Putamen (tissue), 1 donor: ENCODE measurements at places on chromosomes 4 and X.

DNA sequence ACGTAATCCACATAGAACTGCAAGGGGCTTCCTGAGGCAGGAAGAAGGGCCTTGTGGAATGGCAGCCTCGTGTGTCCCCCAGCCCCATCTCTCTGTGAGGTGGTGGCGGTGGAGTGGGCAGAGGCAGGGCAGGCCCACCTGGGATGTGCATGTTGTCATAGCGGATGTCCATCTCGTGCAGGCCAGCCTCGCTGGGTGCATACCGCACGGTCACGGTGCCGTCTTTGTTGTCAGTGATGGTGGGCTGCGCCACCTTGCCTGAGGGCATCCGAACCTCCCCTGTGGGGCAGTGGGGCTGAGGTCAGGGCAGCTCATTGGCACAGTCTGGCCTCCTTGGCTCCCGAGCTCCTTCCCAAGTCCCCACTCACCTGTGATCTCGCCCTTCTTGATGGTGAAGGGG, 20.4 kb downstream of the FLNA start:
- DNase-seq, result no peak

DNA sequence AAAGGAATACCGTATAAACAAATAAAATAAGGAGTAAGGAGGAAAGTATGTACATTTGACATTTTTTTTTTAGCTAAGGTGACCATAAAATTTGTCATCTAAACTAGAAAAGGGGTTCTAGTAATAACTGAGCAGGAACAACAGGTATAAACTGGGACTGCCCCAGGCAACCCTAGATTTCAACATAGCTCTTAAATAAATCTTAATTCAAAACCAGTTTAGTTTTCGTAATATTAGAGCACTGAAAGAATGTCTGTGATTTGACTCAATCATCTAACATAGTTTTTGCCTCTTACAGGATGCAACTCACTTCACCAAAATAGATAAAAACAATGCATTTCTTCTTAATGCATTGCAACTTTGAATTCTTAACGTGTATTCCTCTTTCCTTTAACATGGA, 257.7 kb downstream of the ADAMTS3 start:
- no peak for DNase-seq

GRCh38 chr4:139892973-139893736, 227.5 kb downstream of the MGST2 start:
- DNase-seq, result no peak

DNA sequence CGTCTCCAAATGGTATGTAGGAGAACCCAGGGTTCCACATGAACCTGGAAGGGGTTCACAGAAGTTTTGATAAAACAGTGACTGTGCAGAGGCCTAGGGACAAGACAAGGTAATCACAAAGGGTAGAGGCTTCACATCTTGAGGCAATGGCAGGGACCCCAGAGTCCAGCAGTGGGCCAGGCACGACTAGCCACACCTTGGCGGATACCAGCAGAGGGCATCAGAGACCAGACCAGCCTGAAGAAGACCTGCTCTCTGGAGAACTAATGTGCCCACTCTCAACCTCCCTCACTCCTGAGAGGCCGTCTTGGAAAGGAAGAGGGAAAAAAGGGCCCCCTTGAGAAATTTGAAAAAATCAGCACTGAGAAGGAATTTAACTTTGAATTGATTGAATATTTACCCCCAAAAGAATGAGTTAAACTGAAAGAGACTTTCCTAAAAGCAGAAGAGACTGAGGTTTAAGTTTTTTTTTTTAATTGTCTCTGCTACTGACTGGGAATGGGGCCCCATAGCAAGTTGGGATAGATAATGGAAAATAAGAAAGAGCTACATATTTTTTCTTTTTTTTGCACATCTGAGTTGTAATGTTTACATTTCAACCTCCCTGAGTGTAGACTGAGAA, 243.8 kb upstream of the JADE1 start:
- no peak for DNase-seq

GRCh38 chrX:43423876-43424275, 232.2 kb upstream of the MAOA start:
- DNase-seq, result no peak

DNA sequence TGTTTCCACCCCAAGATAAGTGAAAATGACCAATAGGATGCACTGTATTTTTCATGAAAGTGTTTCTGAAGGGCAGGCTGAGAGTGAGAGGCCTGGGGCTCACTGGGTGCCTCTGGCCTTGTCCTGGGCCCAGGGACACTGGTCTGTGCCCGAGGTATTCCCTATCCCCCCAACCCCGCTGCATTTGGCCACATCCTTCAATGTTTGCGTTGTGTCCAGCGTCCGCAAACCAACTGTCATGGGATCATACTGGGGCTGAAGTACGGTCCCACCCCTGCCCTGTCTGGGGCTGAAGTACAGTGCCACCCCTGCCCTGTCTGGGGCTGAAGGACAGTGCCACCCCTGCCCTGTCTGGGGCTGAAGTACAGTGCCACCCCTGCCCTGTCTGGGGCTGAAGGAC, 22.0 kb upstream of the MSANTD1 start:
- no peak for DNase-seq
